ENCODE measurements at places on chromosomes 4 and X.

- no peaks in the 10 kb centered on the region for H3K4me1 ChIP-seq
- DNase-seq: no peak
- no peak overlapping the region for H3K4me3 ChIP-seq
- no peaks in the 10 kb centered on the region for H3K27me3 ChIP-seq
- H3K36me3 ChIP-seq: no peaks in the 10 kb centered on the region
Measured at GRCh38 chr4:81740487-81740886, 268.8 kb upstream of the RASGEF1B start.

DNA sequence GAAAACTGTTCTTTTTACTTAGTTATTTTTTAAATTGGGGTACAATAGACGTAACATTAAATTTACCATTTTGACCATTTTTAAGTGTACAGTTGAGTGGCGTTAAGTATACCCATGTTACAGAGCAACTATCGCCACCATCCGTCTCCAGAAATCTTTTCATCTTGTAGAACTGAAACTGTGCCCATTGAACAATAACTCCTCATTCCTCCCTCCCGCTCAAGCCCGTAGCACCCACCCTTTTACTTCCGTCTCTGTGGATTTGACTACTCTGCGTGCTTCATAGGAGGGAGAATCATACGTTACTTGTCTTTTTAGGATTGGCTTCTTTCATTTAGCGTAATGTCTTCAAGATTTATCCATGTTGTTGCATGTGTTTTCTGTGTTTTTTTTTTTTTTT is 55.3 kb downstream of the TMEM131L start:
- DNase-seq: no peak
- no peaks in the 10 kb centered on the region for H3K36me3 ChIP-seq
- no peaks in the 10 kb centered on the region for H3K27me3 ChIP-seq
- peaks cover 3% of the 10 kb centered on the region for H3K4me1 ChIP-seq
- H3K4me3 ChIP-seq: no peak overlapping the region
- H3K27ac ChIP-seq: no peak overlapping the region

DNA sequence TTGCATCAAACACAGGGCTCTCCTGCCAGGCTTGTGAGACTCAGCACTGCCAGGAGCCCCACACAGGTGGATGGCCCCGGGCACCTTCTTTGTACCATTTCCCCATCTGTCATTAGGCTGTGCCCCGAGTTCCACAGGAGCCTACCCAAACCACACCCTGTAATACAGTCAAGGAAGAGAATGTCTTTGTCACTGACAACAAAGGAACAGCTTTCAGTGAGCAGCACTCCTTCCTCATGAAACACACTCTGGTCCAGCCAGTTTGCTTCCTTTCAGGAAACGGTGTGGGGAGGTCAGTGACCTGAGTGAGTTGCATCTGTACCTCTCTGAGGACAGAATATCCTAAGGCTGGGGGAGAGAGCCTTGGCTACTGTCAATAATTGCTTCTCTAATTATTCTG is 53.7 kb downstream of the LNX1 start:
- H3K27ac ChIP-seq: no peak overlapping the region
- DNase-seq: no peak
- no peaks in the 10 kb centered on the region for H3K27me3 ChIP-seq
- no peaks in the 10 kb centered on the region for H3K36me3 ChIP-seq
- no peak overlapping the region for H3K4me3 ChIP-seq
- peaks cover 17% of the 10 kb centered on the region for H3K4me1 ChIP-seq

- H3K27ac ChIP-seq: no peak overlapping the region
- no peak overlapping the region for H3K4me3 ChIP-seq
- H3K4me1 ChIP-seq: peaks cover 3% of the 10 kb centered on the region
- no peaks in the 10 kb centered on the region for H3K36me3 ChIP-seq
Measured at GRCh38 chr4:53562409-53562808, 28.9 kb downstream of the LNX1 start.

DNA sequence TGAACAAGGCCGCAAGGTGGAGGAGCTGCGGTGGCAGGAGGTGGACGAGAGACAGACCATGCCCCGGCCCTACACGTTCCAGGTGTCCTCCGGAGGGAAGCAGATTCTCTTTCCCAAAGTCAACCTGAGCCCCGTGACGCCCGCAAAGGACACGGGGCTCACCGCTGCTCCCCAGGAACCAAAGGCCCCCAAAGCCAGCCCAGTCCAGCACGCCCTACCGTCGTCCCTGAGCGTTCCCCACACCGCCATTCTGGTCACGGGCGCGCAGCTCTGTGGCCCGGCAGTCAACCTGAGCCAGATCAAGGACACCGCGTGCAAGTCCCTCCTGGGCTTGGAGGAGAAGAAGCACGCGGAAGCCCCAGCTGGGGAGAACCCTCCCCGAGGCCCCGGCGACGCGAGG is 72.2 kb downstream of the AASDH start:
- no peaks in the 10 kb centered on the region for H3K36me3 ChIP-seq
- no peak overlapping the region for H3K4me3 ChIP-seq
- no peak for DNase-seq
- no peaks in the 10 kb centered on the region for H3K4me1 ChIP-seq
- no peak overlapping the region for H3K27ac ChIP-seq
- no peaks in the 10 kb centered on the region for H3K27me3 ChIP-seq

Measured in ascending aorta (tissue), 2 donors.